ENCODE measurements at places on chromosomes 7 and 10.

DNA sequence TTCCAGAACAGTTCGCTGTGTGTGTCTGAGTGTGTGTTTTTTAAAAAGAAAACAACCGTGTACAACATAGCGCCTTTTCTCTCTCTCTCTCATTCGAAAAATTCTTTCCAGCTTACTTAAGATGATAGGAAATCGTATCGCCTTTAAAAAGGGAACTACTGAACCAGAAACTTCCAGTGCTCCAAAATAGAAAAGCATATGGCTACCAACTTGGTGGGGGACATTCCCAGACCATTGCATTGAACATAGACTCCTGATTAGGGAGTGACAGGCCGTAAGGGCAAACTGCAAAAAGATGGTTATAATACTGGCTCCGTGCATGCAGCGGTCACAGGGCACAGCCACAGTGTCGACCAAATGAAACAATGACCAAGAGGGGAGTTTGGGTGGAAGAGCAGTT lies 94.4 kb upstream of the FGFR2 start:
- DNase-seq, result no peak

DNA sequence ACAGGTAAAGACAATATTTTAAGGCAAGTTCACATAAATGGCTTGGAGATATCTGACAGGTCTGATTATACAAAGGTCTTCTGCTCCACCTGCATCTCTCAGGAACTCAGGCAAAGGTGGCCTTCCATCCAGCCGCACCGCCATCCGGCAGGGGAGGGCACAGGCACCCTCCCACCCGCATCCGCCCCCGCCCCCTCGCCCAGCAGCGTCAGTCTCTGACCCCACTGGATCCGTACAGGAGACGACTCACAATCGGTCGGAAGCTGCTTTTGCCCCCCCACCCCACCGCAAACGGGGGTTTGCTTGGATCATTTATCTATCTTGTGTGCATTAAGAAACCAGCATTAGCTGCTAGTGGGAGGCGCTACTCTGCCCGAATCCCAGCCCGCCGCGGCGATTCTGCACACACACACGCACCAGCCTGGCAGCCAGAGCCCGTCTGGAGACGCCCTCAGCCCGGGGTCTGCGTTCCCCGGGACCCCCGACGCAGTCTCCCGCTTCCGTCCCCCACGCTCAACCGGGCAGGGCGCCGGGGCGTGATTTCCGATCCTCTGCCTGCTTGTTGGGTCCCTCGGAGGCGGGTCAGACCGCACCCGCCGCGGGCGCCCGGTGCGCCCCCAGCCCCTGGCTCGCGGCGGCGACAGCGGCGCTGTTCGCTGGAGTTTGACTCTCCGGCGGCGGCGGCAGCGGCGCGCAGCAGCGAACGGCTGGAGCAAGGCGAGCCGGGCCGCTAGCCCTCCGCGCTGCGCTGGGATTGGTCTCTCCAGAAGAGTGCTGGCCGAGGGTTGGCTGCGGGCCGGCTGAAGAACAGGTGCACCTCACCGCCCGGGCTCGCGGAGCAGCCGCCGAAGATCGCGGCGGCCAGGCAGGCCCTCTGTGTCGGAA lies 820 bp upstream of the NRG3 start:
- peak; percentile 3 for DNase-seq

DNA sequence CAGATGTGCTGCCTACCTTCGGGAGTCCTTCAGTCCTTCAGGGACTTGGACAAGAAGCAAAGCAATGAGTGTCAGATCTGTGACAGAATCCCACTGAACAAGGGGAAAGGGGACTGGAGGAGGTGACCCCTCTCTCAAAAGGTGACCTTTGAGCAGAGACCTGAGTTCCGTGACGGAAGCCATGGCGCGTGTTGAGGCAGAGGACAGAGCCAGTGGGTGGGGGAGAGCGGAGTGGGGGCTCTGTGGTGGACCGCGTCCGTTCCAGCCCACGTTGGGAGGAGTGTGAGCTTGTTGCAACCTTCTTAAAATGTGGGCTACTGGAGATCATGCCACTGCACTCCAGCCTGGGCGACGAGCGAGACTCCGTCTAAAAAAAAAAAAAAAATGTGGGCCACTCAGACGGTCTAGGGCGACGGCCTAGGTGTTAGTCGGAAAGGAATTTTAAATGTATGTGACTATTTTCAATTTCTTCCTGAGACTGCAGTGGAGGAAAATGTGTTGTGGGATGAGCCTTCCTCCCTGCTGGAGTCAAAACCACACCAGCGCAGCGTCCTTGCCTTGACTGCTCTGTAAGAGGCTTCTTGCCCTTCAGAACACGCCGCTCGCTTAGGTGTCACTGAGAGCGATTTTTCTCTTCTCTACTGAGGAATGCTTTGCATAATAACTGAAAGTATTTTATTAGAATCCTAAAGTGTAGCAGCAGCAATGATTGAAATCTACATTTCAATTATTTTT lies 272.7 kb downstream of the CELF2 start:
- DNase-seq, result no peak

- no peak for DNase-seq
Measured at GRCh38 chr7:150927157-150927955, 50.8 kb downstream of the KCNH2 start.

DNA sequence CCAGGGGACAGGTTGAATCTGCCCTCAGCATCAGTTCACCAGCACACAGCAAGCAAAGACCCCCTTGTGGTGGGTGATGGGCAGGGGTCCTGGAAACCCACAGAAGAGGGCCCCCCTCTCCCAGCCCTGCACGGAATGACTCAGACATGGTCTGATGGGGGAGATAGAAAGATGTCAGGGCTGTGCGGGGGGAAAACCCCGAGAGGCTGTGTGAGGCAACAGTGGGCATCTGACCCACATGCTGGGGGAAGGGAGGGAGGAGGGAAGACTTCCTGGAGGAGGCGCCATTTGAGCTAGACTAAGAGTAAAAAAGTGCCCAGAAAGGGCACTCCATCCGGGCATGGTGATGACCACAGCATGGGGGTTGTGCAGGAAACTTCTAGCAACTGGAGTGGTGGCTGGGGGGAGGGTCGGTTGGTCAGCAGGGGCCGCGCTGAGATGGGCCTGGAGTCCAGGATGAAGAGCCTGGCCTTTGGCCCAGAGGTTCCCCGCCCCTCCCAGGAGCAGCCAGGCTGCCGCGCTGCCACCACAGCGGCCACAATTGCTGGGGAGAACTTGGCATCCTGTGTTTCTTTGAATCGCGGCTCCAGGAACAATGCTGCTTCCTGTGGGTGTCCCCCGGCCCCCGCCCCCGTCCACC lies 2.5 kb downstream of the LFNG start:
- DNase-seq, result no peak

DNA sequence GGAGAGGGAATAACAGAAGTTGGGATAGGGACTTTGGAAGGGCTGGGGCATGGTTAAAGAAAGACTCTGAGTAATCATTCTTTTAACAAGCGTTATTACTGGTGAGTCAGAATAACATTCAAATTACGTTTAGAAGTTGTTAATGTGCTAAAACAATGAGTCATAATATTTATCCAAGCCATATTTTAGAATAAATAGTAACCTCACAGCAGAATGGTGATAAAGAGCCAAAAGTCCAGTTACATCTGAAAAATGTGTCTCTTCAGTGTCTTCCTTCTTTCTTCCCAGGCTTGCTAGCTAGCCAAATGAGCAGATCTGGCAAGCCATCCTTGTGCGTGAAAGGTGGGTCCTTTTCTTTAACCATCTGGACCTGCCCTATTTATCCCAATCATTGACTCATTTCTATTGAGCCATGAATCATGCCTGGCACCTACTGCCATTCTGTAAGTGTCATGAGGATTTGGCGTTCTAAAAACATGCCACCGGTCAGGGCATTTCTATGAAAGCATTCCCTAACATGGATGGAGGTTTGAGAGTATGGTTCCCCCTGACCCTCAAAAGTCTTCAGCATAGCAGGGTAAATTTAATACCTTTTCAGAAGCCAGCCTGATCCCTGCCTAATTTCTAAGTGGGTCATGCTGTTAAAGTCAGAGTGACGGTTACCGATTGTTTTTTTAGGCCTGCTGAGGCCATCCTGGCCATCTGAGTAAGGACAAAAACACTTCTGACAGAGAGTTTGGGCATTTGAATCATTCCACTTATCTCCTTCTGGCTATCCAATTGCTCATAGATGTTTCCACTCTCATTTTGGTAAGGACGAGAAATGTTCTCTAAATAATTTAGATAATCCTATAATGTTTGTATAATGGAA lies 26.9 kb downstream of the MYPN start:
- no peak for DNase-seq

DNA sequence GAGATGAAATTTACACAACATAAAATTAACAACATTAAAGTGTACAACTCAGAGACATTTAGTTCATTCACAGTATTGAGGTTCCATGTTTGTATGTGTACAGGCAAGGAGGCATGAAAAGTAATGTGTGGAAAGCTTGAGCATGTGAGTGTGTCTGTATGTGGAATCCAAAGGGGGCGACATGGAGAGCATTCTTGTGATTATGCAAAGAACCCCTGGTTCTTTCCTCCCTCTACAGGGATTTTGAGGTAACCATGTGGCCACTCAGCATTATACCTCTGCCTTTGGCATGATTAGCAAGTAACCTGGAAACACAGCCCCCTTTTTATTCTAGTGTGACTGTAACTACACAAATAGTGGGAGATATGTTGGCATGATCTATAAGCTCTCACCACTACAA lies 21.0 kb downstream of the OR2F1 start:
- DNase-seq, result no peak

DNA sequence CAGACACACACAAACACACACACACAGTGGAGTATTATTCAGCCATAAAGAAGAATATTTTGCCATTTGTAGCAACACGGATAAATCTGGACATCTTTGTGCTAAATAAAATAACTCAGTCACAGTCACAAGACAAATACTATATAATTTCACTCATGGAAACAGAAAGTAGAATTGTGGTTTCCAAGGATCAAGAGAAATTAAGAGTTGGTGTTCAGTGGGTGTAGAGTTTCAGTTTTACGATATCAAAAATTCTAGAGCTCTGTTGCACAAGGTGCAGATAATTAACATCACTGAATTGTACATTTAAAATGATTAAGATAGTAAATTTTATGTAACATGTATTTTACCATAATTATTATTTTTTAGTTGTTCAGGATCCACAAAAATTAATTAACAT lies 1235.0 kb downstream of the XPNPEP1 start:
- DNase-seq, result no peak

- DNase-seq, result no peak
Measured at GRCh38 chr10:71852355-71852937, 1.4 kb upstream of the PSAP start.

DNA sequence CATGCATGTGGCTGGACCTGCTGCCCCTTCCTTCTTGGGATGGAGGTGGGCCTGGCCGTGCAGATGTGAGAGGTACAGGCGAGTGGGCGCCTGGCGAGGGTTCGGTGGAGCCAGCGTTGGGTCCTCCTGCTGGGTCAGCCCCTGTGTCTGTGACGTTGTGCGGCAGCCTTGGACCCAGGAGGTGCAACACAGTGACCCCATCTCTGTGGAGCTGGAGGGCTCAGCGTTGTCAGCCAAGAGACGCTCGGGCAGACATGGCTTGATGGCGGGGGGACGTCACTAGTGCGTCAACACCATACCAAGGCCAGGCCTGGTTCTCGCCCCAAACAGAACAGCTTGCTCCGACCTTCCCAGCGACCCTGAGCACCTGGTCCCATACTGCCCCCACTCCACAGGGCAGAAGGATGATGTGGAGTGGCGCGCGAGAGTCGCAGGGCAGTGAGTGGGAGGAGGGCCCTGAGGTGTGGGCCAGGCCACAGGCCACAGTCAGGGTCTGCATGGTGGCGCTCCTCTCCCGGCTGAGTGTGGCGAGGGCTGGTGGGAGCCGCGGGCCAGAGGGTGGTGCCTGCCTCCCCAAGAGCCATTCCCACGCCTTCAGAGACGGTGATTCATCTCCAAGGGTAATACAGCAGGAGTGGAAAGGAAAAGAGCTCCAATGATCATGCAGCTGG lies 184.4 kb downstream of the DNAJB6 start:
- no peak for DNase-seq

DNA sequence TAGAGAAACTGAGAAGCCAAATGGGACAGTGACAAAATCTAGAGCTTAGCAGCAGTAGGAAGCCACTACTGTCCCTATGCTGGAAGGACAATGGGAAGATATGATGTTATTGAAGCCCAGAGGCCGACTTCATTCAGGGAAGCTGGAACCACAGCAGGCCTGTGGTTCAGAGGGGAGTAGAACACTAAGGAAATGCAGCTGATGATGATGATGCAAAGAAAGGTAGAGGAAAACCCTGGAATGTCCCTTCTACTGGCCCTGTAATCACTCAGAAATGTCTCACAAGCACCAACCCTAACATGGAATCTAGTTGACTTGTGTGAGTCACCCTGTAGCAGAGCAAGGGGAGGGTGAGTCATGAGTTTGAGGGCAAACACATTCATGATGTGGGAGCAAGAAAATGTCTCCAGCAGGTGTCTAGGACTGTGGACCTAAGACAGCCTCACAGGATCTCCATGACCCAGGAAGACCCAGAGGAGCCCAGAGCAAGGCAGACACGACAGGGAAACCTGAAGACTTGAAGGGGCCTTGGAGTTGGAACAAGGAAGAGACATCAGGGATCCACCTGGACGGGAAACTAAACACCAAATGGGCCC lies 37.0 kb upstream of the LRRC17 start:
- DNase-seq, result no peak

DNA sequence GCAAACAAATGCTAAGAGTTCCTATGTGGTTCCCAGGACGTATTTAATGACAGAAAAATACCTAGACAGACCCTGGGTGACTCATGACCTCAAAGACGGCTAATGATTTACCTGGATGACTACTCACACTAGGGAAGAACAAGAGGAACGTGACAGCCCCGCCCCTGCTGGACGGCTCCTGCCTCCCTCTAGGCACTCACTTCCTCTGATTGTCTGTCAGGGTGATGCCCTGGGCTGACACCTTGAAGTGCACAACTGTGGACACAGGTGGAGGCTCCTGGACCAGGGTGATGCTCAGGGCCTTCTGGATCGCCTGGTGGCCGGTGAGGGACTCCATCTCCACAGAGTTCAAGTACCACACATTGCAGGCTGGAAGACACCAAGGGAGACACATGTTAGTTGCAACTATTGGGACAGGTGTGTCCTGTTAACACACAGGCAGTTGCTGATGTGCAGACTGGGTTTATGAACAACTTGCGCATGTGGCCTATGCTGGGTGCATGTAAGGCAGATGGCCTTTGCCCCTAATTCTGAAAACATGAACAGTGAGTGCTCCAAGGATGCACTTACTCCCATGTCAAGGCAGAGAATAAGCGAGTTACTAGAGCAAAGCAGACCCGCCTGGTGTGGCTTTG lies 298.3 kb downstream of the TNS3 start:
- no peak for DNase-seq

DNA sequence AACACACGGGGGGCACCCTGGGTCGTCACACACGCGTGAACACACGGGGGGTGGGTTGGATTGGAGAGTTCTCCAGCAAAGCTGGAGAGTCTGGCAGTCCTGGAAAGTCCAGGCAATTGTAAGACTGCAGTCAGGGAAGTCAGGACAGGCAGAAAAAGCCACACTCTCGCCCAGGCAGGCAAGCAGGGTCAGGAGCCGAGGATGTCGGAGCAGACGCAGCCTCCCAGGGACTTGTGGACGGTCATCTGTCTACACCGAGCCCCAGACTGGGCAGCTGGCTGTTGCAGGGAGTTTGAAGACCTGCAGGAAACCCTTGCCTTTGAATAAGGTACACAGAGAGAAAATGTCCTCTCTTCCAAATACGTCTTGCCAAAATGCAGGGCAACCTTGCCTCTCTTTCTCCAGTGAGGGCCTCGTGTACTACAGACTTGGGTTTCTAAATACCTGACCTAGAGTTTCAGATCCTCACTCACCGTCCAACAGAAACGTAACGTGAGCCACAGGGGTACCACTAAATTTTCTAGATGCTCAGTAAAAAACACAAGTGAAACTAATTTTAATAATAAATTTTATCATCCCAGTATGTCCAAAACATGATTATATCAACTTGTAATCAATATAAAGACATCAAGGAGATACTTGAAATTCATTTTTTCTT lies 176.7 kb downstream of the ADARB2 start:
- DNase-seq, result no peak

- DNase-seq, result no peak
Measured at GRCh38 chr7:91276909-91277308, 12.7 kb downstream of the FZD1 start.
